A549 treated with GW870086 at 1 μM for 4 hours (cell line): ENCODE measurements at places on chromosomes 2 and 18. TPM values are rescaled to one million over a fixed set of nuclear protein-coding genes. Genes with fewer than 3 reads are reported as not detected.

Gene SIX3
- 0.39 to 0.73 TPM (median 0.71 TPM) in 5 replicates for total RNA-seq

Gene MARCO
- 0.07 to 0.36 TPM (median 0.09 TPM) in 3 of 5 replicates, not detected in the others for total RNA-seq

Gene TRIM54
- 0.67 to 1.1 TPM (median 0.72 TPM) in 5 replicates for total RNA-seq

Gene UBE2E3
- 62.5 to 76.2 TPM (median 69.6 TPM) in 5 replicates for total RNA-seq

Gene ALPP
- total RNA-seq, result 4.4 to 5.3 TPM (median 4.8 TPM) in 5 replicates
